ENCODE measurements at places on chromosomes 13 and 19.

GRCh38 chr13:100860866-100861265 lies 186.3 kb upstream of the TMTC4 start:
- no peak for DNase-seq

- DNase-seq: no peak
Measured at GRCh38 chr19:52536448-52536800, 9.0 kb downstream of the ZNF808 start.

DNA sequence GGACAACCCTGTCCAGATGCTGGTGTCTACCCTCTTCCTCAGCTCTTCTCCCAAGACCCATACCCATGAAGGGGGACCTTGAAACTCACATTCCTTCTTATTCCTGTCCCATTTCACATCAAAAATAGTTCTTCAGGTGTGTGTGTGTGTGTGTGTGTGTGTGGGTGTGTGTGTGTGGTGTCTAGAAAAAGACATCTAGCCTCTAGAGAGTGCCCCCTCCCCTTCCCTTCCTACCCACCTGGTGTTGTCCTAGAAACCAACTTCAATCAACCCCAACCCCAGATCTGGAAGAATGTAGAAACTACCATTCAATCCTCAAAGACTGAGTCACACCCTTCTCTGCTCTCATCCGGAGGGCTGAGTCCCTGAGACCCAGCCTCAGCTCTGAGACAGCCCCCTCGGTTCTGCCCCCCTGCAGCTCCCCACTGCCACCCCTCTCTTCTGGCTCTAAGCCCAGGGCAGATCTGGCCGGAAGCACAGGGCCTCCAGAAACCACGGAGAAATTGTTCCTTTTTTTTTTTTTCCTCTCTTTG lies 3.5 kb downstream of the KCNN4 start:
- DNase-seq: peak; percentile 15

DNA sequence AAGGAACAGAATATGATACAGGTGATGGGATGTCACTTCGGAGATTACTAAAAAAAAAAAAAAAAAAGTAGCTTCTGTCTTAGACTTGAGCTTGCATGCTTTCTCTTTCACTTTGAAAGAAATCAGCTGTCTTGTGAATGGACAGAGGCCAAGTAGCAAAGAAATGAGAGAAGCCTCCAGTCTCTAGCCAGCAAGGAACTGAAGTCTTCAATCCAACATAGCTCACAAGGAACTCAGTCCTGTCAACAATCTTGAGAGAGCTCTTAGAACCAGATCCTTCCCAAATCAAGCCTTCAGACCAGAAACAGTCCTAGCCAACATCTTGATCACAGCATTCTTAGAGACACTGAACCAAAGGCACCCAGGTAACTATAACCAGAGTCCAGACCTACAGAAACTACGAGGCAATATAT lies 7.7 kb downstream of the N4BP2L2 start:
- DNase-seq: no peak

DNA sequence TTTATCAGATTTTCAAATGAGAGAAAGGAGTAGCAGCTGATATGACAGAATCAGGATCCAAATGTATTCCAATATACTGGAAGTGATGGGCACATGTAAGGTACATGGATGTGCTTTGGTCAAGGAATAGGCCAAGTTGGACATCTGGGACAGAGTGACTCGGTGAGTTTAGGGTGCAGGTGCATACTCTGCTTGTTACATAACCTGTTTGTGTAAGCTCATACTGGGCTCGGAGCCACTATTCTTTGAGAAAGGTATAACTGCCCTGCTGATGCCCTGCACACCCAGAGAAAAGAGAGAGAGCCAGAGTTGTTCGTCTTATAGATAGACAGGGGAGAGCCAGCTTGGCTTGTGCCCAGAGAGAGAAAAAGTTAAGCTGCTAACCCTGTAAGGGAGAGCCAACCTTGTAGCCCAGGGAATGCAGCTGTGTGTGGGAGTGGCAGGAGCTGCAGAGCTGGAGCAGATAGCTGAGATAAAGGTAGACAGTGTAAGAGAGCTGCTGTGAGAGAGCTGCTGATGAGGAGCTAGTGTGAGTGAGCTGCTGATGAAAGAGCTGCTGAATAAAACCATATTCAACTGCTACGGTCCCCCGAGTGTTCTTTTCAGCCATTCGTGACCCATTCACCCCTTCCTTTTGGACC lies 40.7 kb upstream of the N4BP2L1 start:
- no peak for DNase-seq

DNA sequence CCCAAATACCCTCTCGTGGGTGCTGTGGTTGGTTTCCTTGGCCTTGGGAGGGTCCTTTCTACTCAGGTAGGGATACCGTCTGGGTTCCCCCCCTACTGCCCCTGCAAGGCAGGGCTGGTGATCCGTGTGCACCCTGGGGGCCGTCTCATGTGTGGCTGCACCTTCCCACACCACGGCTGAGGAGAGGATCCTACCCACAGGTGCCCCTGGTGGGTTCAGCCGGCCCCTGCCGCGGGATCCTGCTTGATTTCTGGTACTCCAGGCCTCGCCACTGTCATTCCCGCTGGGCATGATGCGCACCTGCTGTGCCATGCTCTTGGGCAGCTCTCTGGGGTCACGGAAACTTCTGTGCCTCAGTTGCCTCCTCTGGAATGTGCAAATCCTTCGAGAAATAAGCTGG lies 30.8 kb downstream of the EFNA2 start:
- DNase-seq: no peak

DNA sequence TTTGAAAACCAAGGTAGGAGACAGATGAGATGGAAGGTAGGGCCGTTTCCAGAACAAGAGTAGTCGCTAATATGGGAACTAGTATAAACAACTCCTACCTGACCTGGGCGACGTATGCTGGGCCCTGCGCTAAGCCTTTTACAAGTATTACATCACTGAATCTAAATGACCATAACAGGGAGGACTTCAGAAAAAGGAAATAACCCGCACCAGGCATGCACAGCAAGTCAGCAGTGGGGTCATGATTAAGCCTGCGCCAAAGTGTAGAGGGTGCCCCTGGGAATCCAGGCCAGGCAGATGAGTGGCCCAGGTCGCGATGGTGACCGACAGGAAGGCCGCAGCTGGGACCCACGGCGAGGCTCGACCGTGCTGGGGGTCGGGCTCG lies 613 bp downstream of the ATP13A1 start:
- no peak for DNase-seq

- peak; percentile 83 for DNase-seq
Measured at GRCh38 chr19:751501-752341, 809 bp downstream of the MISP start.

GRCh38 chr19:47230054-47230920 lies 712 bp downstream of the BBC3 start:
- DNase-seq: no peak

DNA sequence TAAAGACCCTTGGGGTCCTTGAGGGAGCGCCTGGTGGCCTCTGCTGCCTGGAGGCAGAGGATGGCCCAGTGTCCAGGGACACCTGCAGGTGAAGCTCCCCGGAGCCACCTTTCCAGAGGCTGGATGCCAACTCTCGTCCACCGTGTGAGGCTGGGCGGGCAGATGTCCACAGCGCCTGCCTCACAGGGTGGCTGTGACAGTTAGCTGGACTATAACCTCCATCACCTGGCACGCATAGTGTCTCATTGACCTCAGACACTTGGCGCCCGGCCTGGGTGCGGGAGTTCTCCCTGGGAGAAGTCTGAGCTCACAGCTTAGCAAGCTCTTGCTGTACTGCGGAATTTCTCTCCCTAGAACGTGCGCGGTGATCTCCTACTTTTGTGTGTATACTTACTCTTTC lies 9.8 kb downstream of the BICRA start:
- no peak for DNase-seq

- DNase-seq: no peak
Measured at GRCh38 chr13:114275304-114275703, 6.1 kb upstream of the UPF3A start.

DNA sequence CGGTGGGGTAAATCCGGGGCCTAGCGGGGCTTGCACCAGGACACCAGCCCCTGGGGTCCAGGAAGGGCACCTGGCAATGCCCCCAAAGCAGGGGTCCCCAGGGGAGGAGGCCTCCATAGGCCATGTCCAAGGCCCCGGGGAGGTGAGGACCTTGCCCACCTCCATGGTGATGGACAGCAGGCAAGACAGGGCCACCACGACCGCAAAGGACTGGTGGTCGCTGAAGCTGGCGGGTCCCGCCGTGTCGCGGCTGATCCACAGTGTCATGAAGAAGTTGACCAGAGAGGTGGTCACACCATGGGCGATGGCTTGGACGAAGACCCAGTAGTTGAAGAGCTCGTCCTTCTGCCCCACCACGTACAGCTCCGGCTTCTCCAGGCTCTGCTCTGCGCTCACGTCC lies 26.8 kb downstream of the ATP8B3 start:
- DNase-seq: no peak

DNA sequence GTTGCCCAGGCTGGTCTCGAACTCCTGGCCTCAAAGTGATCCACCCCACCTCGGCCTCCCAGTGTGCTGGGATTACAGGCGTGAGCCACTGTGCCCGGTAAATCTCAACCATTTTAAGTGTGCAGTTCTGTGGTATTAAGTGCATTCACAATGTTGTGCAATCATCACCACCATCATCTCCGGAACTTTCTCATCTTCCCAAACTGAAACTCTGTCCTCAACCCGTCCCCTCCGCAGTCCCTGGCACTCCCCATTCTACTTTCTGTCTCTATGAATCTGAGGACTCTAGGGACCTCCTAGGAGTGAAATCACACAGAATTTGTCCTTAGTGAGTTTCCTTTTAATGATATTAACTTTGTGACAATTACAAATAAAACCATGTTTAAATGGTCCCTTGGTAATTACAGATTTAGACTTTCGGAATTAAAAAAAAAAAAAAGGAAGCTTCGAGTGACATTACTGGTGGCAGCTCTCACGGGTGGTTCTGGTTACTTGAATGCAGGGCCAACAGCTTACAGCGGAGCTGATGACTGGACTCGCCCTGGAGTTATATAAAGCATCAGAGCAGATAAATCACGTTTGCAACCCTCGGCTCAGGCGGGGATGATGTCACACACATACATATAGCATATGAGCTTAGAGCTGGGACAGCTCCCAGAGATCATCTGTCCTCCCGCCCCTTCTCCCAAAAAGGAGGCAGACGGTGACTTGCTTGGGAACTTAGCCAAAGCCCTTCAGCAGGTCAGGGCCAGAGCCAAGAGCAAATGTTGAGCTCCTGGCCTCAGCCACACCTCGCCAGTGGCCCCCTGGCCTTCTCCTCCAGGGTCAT lies 89.8 kb downstream of the ZNF557 start:
- DNase-seq: no peak

DNA sequence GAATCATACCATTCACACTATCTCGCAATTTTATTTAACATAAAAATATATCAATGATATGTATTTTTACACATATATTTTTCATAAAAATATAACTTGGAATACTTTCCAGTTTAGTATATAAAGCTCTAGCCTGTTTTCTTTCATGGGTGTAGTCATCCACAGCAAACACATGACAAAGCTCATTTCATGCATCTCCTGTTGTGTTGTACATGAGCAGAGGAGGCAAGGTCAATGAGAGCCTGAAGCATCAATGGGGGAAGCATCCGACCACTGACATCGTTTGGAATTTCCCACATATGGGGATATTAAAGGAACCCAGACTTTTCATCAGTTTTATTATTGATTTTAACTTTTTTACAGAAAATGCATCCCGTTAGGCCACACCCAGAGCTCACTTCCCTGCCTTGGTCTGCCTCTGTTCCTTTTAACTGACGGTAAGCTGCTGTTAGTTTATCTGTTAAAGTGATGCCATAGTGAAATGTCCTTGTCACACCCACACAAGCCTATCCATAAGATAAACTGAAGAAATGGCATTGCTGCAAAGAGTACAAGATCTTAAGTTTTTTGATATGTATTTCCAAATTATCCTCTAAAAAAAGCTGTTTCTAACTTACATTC lies 44.0 kb downstream of the MIPEP start:
- DNase-seq: no peak

GRCh38 chr19:29837448-29837981 lies 25.7 kb downstream of the CCNE1 start:
- no peak for DNase-seq

DNA sequence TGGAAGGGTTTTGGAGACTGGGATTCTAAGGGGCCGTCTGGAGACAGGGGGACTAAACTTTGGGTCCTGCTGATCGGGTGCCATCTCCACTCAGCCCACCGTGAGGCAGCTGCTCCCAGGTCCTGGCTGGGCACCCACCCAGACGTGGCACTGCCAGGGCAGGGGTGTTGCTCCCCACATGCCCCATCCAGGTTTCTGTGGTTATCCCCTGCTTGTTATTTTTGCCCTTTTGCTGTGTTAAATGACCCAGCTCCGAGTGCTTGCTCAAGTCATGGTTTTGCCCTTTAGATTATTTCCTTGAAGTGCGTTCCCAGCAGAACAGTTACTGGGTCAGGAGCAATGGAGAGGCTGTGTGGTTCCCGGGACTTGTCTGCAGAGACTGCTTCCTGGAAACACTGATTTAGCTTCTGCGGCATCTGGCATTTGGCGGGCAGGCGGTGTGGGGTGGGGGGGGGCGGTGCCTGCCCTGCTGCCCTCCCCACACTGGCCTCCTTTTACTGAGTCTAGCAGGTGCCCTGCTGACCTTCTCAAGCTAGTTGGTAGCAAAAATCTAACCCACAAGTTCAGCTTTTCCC lies 1.9 kb downstream of the RAB11B start:
- DNase-seq: no peak

- DNase-seq: peak; percentile 62
Measured at GRCh38 chr19:28213470-28214082, 999.4 kb downstream of the UQCRFS1 start.

GRCh38 chr19:8334458-8335342 lies 8.4 kb downstream of the KANK3 start:
- DNase-seq: no peak

DNA sequence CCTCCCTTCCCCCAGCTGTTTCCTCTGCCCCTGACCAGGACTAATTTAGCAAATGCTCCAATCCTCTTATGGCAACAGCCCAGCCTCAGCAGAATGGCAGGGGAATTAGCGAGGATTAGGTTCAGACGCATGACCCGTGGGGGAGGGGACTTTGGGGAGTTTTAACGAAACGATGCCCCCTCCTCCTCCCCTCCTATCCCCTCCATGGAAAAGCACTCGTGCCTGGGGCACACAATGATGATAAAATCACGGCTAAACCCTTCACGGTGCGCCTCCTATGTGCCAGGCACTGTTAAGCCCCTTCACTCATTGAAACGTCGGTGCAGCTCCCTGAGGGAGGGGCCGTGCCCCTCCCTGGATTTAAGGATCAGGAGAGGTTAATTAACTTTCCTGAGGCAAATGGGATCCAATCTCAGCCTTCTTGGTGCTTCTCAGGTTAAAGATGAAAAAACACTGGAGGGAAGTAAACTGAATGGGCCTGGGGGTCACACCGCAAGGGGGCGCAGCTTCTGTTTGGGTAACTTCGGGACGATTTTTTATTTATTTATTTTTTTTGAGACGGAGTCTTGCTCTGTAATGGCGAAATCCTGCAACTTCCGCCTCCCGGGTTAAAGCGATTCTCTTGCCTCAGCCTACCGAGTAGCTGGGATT lies 10.1 kb upstream of the TPRX2 start:
- no peak for DNase-seq

DNA sequence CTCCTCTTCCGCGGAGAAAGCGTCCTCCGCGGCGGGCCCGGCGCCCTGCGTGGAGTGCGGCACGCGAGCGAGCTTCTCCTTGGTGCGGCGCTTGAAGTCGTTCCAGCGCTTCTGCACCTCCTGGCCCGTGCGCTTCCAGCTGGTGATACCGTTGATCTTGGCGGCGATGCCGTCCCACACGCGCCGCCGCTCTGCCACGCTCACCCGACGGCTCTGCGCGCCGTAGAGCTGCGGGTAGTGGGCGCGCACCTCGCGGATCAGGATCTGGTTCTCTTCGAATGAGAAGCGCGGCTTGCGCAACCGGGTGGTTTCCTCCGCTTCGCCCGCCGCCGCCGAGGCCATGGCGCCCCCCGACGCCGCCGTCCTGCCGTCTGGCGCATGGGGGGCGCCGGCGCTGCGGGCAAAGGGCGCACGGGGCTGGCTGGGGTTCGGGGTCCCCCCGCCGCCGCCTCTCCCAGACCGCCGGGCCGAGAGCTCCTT lies 941 bp downstream of the MYPOP start:
- DNase-seq: no peak

All from RCC 7860 (cell line).